Stimulated activated CD8-positive, alpha-beta memory T cell treated with anti-CD3 and anti-CD28 coated beads, Interleukin-7, amount 100 ng/mL, for 1 hour (primary cell): ENCODE measurements at places on chromosomes 13 and 19.

- no peak for DNase-seq
Measured at GRCh38 chr19:36401475-36401874, 17.0 kb downstream of the ZFP82 start.

GRCh38 chr19:1970003-1970805 is 29.2 kb downstream of the CSNK1G2 start:
- DNase-seq, result no peak

GRCh38 chr13:92187378-92187989 is 789.1 kb downstream of the GPC5 start:
- DNase-seq, result no peak

DNA sequence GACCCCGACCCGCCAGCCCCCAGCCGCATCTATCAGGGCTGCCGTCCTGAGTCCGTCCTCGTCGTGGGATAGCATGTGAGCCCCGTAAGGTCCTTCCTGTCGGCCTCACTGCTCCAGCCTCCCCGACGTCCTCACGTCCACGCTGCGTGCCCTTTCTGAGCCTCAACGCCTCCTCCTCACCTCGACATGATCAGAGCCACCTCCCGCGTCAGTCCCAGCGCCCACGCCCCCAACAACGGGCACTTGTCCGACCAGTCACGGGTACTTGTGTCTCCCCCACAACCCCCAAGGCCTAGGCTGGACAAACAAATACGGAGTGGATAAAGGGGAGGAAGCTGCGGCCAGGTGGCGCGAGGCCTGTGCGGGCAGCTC is 665 bp downstream of the ZNF497 start:
- no peak for DNase-seq

- no peak for DNase-seq
Measured at GRCh38 chr13:99123101-99124045, 77.3 kb upstream of the UBAC2 start.

DNA sequence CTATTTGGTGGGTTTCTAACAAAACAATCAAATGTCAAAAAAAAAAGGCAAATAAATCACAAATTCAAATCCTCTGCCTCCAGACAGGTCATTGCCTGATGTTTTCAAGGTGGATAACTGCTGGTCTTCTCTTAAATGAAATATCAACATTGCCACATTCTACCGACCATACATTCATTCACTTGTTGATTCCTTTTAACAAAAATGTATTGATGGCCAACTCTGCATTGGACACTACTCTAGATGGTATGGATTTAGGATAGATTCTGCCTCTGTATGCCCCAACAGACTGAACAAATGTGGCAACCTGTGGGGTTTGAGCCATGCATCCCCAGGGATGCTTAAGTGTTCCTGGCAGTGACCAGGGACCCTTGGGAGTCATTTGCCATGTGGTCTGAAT is 87.6 kb upstream of the STK24 start:
- DNase-seq, result no peak

- DNase-seq, result no peak
Measured at GRCh38 chr13:36599641-36600040, 74.2 kb upstream of the SERTM1 start.

- DNase-seq, result no peak
Measured at GRCh38 chr13:73998631-73999030, 135.6 kb downstream of the KLF12 start.

GRCh38 chr13:83876546-83876945 is 5.7 kb downstream of the SLITRK1 start:
- no peak for DNase-seq

DNA sequence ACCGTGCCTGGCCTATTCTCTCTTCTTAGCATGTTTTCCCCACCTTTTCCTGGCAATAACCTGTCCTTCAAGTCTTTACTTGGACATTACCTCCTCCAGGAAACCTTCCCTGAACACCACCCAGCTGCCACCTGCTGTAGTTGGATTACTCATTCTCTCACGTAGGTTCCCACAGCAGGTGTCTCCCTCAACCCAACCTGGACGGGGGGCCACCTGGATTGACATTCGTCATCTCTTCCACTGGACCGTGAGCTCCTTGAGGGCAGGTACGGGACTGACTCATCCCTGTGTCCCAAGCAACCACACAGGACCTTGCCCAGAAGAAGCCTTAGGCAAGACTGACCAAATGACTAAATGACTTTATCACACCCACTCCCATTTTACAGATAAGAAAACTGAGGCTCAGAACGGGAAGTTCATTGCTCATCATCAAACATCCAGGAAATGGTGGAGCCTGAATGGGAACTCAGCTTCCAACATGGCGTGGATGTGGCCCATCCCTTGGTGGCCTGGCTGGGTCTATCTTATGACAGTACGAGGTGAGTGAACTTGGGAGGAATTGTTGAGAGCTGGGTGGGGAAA is 3.5 kb upstream of the KLK6 start:
- DNase-seq, result no peak

DNA sequence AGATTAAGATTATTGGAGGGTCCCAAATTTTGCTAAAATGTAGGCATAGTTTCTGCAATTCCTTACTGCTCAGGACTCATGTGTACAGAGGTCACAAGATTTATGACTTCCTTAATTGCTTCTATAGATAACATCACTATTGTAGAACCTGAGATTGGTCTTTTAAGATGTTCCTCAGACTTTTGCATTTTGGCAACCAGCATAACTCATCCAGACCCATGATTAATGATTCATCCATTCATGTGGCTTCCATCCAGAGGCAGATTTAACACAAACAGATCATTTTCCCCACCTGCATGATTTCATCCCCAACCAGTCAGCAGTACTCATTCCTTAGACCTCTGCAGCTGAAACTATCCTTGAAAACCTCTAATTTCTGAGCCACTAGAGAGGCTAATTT is 34.5 kb upstream of the CEACAM8 start:
- DNase-seq, result no peak

GRCh38 chr19:49676136-49676783 is 811 bp upstream of the PRMT1 start:
- DNase-seq, result no peak

DNA sequence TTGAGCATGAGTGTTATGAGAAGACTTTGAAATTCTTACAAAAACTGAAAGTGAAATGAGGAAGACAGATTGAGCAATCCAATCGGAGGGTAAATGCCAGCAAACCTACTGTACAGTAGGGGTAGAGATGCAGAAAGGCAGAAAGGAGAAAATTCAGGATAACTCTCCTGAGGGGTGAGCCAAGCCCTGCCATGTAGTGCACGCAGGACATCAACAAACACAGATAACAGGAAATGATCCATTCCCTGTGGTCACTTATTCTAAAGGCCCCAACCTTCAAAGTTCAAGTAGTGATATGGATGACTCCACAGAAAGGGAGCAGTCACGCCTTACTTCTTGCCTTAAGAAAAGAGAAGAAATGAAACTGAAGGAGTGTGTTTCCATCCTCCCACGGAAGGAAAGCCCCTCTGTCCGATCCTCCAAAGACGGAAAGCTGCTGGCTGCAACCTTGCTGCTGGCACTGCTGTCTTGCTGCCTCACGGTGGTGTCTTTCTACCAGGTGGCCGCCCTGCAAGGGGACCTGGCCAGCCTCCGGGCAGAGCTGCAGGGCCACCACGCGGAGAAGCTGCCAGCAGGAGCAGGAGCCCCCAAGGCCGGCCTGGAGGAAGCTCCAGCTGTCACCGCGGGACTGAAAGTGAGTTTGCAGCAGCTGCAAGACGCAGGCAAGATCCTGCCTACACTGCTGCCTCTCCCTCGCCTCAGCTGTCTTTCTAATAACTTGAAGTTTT is at the start of gene TNFSF13B:
Gene TNFSF13B, plus strand, starts transcription at position 118 of the 728 bp plus-strand sequence. Its CDS starts 178 bp downstream, at position 296.
- no peak for DNase-seq

- no peak for DNase-seq
Measured at GRCh38 chr13:100447831-100448230, 140.8 kb downstream of the GGACT start.

DNA sequence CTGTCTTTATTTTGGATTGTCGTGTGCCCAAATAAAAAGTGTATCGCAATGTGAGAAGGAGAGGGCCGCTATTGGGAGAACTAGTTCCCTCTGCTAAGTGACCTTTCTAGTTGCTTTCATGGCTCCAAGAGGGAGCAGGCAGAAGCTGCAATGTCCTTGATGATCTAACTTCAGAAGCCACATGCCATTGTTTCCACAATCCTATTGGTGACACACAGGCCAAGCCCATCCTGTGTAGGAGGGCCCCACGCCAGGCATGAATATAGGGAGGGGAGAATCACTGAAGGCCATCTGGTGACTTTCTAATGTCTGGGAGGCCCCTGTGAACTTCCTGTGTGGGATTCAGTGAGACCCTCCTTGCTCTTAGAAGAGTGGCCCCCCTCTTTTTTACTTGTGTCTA is 47.8 kb upstream of the KPNA3 start:
- DNase-seq, result no peak

DNA sequence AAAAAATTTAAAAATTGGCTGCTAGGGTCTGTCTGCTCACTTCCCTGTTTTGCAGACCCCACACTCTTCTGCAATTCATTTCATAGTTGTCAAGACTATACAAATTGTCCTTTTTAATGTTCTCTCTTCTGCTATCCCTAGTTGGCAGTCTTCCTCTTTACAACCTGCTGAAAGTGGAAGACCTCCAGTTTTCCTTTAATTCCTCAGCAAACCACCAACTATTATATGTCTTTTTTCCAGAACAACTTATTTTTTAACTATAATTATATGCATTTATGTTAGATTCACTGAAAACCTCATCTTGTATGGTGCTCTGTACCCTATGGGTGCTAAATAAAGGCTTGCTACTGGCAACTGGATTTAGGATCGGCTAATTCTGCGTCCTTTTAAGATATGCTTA is 1.1 kb upstream of the PHF11 start:
- no peak for DNase-seq

- no peak for DNase-seq
Measured at GRCh38 chr13:18212873-18213272, 968.8 kb downstream of the TUBA3C start.

DNA sequence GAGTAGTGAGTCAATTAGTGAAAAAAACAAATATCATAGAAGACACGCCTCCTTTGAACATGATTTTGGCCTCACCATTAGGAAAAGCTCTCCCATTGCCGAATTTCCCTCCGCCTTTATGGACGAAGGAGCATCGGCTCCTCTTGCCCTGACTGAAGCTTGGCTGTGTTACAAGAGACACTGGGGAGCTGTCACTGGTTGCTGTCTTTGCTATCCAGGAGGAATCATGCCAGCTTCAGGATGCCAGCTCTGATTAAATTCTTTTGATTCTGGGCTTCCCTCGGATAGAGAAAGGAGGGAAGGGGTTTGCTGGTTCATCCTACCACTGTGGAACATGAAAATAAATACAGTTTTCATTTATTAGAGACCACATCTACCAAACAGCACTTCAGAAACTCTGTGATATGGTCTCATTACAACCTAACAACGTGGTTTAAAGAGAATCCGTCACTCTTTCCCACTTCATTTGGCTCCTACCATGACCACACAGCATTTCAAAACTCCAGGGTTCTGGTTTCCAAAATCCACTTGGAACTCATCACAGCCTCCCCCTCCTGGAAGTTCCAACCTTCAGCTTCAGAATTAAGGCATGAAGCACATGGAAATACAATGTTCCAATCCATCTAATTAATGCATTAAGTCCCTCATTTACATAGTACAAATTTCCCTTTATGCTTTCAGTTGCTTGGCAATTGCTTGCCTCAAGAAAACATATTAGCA is 446.0 kb downstream of the EFNB2 start:
- DNase-seq, result no peak

GRCh38 chr19:12272386-12272785 is 22.3 kb downstream of the ZNF44 start:
- no peak for DNase-seq

- no peak for DNase-seq
Measured at GRCh38 chr19:50328224-50328872, 829 bp downstream of the KCNC3 start.

- no peak for DNase-seq
Measured at GRCh38 chr13:80010286-80010831, 330.6 kb downstream of the SPRY2 start.

DNA sequence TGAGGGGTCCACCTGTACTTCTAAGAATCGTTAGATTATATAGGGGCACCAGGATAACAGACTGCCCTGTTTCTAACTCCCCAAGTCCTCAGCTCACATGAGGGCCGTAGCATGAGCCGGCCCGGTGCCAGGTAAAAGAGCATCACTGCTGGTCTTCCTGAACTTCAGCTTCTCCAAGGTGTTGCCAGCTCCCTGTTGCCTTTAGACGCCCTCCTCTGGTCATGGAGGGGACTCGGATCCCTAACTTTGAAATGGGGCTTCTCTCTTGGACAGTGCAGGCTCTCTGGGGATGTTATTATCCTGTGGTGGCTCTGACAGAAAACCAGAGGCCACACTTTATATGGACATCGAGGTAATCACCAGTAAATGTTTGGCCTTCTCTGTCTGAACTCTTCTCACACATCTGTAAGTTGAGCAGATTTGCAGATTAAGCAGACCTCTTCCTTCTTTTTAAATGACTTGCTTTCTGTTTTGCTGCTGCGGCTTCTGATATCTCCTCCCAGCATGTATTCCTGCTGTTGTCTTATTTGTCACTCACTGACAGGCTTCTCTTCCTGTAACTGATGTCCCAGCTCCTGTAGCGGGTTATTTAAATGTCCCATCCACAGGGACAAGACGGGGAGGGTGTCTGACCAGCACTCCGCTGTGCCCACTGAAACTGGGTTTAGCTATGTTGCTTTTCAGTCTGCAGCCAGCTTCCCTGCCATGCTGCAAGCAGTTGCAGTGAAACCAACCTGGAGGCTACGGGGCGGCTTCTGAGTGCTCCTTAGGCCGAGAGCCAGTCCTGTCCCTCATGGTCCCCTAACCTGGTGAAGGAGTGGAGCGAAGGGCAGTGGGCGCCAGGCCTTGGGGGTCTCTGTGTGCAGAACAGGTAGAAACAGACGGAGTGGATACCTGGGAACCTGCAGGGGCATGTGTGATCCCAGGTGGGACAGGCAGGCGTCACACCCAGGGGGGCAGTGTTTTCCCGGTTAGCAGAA is 39.2 kb downstream of the TSSK6 start:
- no peak for DNase-seq

DNA sequence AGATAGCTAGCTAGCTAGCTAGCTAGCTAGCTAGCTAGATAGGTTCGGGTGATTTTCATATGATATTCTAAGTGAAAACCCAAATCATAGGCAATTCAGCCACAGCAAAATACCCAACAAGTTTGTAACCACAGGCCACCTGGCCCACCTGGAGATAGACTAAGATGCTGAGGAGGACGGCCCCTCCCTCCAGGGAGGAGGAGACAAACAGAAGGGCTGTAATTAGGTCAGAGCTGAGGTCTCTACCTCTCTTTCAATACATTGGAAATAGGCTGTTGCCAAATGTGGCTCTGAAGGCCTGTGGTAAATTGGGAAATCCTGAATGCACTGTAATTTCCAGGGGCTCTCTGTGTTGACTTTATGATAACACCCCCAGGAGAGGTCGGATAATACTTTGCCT is 382.2 kb downstream of the FGF9 start:
- DNase-seq, result no peak

DNA sequence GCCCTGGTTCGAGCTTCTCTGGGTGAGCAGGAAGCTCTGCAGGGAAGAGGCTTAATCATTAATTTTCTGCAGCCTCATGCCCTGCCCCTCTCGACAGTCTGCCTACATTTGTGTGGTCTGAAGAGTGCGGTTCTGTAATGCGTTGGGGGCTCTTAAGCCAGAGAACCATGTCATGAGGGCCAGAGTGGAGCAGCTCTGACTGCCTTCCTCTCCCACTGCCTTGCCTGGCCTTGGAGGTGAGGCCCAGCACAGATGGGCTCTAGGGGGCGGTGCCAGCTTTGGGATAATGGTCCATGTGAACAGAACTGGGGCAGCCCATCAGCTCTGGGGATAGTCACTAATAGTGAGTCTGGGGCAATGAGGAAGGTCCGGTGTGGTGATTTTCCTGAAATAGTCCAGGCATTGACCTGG is 5.7 kb downstream of the FGF9 start:
- no peak for DNase-seq
